ENCODE measurements at places on chromosomes 16 and 17.

- no peak for DNase-seq
Measured at GRCh38 chr16:68421076-68421475, 27.2 kb downstream of the SMPD3 start.

GRCh38 chr17:77369544-77369971 is 228.8 kb downstream of the SEC14L1 start:
- no peak for DNase-seq

- DNase-seq: no peak
Measured at GRCh38 chr17:46851029-46851741, at the start of gene WNT9B. TSS of gene WNT9B (plus strand) at chr17:46851583. CDS start at chr17:46851639, 56 bp downstream.

GRCh38 chr17:48055531-48056245 is 7.5 kb downstream of the NFE2L1 start:
- peak; percentile 97 for DNase-seq

GRCh38 chr16:28149011-28149888 is 62.5 kb downstream of the XPO6 start:
- DNase-seq: no peak

GRCh38 chr17:75242461-75243042 is 18.9 kb downstream of the GGA3 start:
- DNase-seq: no peak

DNA sequence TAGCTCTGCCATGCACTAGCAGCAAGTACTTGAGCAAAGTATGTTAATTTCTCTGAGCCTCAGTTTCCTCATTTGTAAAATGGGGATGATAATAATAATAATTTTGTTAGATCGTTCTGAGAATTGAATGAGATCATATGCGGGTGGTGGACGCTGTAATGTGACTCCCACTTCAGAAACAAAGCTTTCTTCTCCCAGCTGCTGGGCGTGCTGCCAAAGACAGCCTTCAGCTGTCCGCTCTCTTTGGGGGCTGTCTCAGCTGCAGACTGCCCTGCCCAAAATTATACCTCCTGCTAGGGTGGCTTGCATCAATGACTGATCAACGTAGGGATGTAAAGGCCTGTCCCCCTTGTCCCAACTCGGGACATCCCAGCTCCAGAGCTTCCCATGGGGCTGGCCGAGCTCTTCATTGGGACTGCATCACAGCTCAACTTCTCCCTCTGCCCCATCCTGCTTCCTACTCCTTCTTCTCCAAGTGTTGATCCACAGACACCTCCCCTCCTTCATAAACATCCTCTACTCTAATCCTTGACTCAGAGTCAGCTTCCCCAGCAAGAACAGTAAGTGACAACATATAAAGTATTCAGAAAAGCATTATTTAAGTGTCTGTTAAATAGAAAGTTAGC is 30.7 kb upstream of the CDH5 start:
- peak; percentile 78 for DNase-seq

DNA sequence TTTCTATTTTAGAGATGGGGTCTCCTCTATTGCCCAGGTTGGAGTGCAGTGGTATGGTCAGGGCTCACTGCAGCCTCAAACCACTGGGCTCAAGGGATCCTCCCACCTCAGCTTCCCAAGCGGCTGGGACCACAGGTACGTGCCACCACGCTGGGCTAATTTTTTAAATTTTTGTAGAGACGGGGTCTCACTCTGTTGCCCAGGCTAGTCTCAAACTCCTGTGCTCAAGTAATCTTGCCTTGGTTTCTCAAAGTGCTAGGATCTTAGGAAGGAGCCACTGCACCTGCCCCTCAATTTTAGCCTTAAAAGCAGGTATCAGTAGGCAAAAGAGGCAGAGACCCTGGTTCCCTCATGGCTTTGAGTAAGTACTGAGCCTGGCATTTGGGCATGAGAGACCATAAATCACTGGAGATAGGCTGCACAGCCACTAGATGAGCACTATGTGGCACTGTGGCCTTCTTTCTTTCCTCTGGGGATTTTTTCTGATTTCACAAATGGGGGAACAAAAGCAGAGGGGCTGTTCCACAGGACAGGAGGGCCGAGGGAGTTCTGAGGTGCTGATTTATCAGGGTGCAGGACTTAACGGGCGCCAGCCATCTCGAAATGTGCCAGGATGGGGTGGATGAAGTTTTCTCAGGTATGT is 82.2 kb downstream of the PLXDC1 start:
- DNase-seq: peak; percentile 54

- peak; percentile 30 for DNase-seq
Measured at GRCh38 chr16:5905935-5906334, 808.3 kb upstream of the EEF2KMT start.

GRCh38 chr16:67571981-67572431 is 9.7 kb downstream of the CTCF start:
- DNase-seq: peak; percentile 63

- no peak for DNase-seq
Measured at GRCh38 chr16:79329166-79329521, 271.4 kb downstream of the MAF start.

GRCh38 chr17:75325827-75326225 is 36.6 kb upstream of the SLC25A19 start:
- DNase-seq: peak; percentile 88

GRCh38 chr17:37693328-37693727 is 50.1 kb upstream of the DDX52 start:
- DNase-seq: no peak

DNA sequence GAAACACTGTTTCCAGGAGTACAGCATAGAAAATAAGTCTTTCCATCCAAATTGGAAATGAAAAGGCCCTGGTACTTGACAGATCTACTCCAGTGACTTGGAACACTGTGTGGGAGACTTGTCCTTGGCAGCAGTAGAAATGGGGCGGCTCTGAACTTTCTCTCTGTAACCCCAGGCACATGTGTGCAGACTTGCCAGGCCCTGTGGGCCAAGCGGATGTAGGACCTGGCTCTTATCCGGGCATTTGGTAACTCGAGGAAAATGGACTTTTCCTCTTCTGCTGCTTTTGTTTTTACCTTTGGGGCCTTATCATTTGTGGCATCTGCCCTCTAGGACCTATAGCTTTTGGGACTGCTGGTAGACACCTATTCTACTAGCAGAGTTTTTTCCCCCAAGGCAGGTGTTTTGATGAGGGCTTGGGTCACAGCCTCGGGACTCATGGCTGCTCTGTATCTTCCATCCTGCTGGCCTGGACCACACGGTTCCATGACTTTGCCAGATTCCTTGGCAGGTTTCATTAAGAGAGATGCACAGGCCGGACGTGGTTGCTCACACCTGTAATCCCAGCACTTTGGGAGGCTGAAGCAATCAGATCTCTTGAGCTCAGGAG is 43.5 kb downstream of the SMPD3 start:
- no peak for DNase-seq

- no peak for DNase-seq
Measured at GRCh38 chr17:31320241-31320640, 1.2 kb downstream of the EVI2A start.

DNA sequence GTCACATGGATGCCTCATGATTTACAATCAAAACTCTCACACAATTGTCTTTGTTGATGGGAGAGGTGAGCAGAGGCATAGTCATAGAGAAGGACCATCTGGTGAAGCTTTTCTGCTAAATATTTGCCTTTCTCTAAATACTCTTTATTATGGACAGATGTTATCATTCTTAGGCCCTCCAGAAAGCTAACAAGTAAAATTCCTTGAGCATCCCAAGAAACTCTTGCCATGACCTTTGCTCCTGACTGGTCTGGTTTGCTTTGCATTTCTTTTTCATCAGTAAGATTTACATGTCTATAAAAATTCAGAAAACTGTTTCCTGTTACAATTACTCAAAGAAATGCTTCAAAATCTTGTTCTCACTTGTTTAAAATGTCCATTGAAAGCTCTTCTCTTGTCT is 1336.6 kb upstream of the CDH8 start:
- peak; percentile 58 for DNase-seq

DNA sequence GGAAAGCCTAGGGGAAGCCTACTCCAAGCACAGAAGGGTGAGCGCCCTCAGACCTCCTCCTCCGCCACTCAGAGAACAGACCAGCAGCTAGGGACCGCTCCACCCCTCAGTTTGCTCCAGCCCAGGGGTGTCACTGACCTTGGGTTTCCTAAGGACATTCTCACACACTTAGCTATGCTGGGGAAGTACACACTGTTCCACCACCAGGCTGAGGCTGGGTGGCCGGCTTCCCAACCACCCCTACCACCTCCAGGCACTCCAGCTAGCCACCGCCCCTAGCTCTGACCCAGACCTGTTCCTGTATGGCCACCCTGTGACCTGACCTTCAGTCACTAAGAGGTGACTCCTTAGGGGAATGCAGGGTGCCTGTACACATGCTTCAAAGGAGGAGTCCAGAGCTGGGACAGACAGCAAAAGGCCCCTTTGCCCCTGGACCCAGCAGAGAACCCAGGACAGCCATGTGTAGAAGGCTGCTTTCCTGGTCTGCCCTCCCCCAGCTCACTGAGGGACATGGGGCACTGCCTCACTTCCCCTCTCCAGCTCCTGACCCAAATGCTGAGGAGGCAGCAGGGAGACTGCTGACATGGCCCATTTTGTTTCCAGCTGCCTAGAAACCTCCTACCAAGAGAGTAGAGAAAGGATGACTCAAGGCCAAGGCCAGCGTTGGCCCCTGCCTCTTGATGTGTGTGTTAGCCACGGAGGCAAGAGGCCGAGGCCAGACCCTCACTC is 6.7 kb downstream of the HSPB9 start:
- no peak for DNase-seq

- no peak for DNase-seq
Measured at GRCh38 chr17:65104973-65105372, 32.2 kb upstream of the RGS9 start.

GRCh38 chr16:26664086-26664485 is 402.6 kb upstream of the C16orf82 start:
- DNase-seq: no peak

DNA sequence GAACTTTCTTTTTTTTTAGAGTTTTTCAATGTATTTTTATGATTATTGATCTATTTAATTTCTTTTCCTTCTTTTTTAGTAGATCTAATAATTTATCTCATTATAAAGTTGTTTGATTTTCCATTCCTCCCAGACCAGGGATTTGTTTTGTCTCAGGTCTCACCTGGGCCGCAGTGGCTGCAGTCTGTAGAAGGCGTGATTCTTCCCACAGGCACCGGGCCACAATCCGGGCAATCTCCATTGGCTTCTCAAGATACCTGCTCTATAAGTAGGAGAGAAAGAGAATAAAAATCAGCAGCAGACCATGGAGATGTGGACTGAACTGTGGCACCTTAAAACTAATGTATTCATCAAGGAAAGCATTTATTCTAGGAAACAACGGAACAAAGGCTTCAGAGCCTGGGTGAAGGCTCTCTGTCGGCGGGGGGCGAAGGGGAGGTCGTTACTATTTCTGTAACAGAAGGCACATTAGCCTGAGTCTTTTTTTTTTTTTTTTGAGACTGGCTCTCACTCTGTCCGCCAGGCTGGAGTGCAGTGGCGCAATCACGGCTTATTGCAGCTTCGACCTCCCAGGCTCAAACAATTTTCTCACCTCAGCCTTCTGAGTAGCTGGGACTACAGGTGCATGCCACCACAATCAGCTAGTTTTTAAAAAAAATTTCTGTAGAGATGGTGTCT is 42.7 kb downstream of the STAT3 start:
- no peak for DNase-seq

GRCh38 chr17:35176897-35177296 is 17.3 kb downstream of the SLC35G3 start:
- no peak for DNase-seq

DNA sequence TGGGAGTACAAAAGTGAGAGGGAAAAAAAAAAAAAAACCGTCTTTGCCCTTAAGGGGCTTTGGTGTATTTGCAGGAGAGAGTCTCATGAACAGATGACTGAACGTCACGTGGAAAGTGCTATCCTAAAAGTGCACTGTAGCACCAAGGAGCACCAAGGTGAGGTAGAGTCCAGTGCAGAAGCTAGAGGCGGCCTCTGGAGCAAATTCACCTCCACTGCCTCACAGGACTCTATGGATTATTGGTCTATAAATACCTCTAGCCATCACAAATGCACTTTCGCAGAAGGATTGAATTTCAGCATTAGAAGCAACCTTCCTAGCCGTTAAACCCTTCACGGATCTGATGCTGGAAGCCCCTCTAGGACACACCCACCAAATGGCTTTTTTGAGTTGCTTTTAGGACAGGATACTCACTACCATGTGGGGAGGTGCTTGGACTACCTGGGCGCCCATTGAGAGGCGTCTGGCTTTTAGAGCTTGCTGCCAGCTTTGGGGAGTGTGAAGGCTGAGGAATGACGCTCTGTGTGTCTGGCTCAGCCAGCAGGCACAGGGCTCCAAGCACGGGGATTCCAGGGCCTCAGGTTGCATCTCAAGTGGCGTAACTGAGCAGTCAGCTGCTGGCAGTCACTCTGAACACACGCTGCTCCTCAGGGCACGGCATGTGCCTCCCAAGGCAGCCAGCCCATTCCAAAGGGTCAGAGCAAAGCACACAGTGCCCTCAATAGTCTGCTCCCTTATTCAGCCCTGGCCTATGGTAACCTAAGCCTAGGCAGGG is 52.7 kb downstream of the CDRT4 start:
- no peak for DNase-seq

DNA sequence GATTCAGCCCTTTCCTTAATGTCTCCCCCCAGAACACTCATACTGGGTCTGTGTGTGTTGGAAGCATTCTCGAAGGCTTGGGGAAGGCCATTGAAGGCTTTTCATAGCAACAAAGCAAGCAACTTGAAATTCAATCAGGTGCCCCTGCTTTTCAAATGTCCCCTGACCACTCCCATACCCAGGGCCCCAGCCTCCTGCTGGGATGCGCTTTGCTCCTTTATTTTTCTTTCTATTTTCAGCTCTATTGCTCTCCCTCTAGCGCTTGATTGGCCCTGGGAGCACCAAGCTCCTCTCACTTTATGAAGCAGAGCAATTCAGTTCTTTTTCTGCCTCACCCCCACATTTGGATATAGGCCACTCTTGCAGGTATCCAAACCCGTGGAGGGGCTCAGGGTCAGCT is 92.0 kb downstream of the WSCD1 start:
- DNase-seq: no peak

GRCh38 chr16:89070590-89070989 is 23.1 kb upstream of the ACSF3 start:
- DNase-seq: no peak

- peak; percentile 41 for DNase-seq
Measured at GRCh38 chr17:19288453-19288852, 51.3 kb downstream of the EPN2 start.

DNA sequence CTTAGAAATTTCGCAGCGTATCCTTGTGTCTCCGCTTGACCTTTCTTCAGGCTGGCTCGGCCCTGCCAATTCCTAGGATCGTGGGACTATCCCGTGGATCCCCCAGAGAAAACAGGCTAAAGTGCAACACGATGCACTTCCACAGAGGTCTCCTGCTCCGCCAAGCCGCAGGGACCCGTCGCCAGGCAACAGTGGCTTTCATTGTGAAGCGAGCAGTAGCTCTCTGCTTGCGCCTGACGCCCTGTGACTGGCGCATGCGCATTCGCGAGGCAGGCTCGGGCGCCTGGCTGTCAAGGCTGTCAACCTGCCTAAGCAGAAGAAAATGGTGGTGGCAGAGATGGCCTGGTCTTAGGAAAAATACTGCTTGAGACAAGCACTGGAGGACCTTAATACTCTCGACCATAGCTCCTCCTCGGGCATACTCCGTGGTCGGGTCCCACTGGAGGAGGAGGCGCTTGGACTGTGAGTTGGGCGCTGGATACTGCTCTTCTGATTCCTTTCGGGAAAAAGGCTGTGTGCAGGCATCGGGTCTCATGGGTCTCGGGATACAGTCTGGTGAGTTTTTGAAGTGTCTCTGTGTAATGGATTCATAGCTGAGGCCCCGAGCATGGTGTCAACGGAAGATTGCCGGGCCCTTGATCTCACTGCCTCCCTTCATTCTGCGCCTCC is 2336.1 kb downstream of the TP53TG3F start:
- DNase-seq: no peak

GRCh38 chr17:69402052-69402451 is 12.4 kb upstream of the MAP2K6 start:
- peak; percentile 69 for DNase-seq

- DNase-seq: peak; percentile 28
Measured at GRCh38 chr16:75624921-75625334, 1.8 kb upstream of the ADAT1 start.
